GM23248 (cell line): ENCODE measurements at places on chromosomes 6 and 20. TPM values are rescaled to one million over a fixed set of nuclear protein-coding genes. Genes with fewer than 3 reads are reported as not detected.

Gene PDE10A
- total RNA-seq, result under 0.01 and 0.11 TPM in 2 replicates

GRCh38 chr6:36973647-36974046 is 12.3 kb downstream of the MTCH1 start:
- no peak for DNase-seq

Gene CCN5
- 24.5 and 47.3 TPM in 2 replicates for total RNA-seq

DNA sequence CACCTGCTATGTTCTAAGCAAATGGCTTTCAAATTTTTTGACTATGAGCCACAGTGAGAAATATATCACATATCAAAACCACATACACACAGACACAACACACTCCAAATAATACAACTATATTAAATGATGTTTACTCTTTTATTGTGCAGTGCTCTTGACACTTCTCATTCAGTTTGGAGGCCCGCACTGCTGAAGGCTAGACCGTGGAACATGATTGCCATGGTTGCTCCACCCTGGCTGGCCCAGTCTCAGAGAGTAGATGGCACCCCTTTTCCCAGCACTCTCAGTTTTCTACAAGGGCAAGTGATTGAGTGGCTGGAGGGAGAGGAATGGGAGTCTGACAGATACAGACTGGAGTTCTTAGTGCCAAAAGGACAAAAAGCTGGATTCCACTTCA is 86.9 kb downstream of the SH3BGRL2 start:
- DNase-seq, result no peak

- DNase-seq, result no peak
Measured at GRCh38 chr20:37737826-37738420, 44.1 kb downstream of the CTNNBL1 start.

GRCh38 chr20:45368221-45368980 is 5.4 kb downstream of the SYS1 start:
- no peak for DNase-seq

DNA sequence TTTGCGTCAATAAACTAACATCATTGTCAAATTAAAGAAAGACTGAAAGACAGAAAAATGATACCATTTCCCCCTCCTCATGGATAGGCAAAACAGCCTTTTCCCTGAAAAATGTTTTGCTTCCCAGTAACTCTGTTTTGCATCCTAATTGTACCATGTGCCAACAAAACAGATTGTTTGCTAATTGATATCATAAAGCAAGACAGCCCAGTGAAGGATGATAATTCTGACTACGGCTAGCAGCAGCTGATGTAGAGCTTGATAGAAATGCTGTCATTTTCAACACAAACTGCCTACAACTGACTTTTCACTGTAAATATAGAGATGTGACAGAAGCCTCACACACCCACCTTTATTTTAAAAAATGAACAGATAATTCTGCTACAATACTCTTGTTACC is 1061.6 kb downstream of the HACE1 start:
- no peak for DNase-seq

DNA sequence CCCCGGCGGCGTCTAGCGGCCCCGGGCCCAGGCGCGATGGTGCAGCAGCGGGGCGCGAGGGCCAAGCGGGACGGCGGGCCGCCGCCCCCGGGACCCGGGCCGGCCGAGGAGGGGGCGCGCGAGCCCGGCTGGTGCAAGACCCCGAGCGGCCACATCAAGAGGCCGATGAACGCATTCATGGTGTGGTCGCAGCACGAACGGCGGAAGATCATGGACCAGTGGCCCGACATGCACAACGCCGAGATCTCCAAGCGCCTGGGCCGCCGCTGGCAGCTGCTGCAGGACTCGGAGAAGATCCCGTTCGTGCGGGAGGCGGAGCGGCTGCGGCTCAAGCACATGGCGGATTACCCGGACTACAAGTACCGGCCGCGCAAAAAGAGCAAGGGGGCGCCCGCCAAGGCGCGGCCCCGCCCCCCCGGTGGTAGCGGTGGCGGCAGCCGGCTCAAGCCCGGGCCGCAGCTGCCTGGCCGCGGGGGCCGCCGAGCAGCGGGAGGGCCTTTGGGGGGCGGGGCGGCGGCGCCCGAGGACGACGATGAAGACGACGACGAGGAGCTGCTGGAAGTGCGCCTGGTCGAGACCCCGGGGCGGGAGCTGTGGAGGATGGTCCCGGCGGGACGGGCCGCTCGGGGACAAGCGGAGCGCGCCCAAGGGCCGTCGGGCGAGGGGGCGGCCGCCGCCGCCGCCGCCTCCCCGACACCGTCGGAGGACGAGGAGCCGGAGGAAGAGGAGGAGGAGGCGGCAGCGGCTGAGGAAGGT is 715 bp downstream of the SOX12 start:
- peak; percentile 84 for DNase-seq

DNA sequence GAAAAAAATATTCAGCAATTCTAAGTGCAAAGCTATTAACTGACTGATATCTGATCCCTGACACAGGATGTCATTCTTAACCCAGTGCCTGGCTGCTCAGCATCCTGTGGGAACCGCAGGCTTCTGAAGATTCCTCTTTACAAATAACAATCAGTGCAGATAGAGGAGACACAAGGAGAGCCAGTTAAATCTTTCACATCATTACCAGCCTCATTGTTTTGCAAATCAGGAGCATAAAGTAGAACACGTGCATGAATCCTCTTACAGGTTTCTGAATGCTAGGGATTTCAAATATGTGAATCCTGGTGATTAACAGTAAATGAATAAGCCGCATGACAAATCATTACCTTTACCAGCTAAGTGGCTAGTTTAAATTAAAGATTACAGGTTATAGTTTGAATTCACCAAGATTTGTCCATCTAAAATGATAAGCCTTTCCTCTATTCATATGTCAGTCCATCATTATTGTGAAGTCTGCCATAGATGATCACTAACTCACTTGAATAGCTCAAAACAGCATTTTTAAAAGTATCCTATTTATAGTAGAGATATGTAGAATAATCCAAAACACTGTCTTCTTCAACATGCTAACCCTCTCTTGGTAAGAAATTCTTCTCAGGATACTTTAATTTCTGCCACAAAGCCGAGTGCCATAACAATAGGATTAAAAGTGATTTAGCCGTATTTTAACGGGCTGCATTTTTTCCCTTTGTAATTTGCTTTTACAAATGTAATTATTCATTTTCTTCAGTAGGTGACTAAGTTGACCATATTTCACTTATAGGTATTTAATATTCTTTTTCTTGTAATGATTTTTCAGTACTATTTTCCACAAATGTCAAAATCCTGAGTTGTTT is 367.3 kb upstream of the EPHA7 start:
- DNase-seq, result no peak

Gene TNF
- total RNA-seq, result not detected in 2 replicates

GRCh38 chr20:50101281-50101680 is 11.7 kb downstream of the UBE2V1 start:
- no peak for DNase-seq

DNA sequence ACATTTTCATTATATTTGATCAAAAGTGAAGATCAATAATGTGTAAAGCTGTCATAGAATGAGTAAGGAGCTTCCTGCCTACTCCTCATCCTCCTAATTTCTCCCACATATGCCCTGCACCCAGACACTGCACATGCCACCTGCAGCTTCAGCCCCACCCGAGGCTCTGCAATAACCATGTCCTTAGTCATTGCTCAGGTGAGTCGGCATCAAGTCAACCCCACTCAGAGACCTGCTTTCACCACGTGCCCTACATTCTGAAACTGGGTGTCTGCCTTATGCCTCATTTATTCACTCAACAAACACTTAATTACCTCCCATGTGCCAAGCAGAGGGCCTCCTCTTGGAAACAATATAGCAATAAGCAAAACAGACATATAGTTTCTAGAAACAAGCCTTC is 15.4 kb upstream of the TNFAIP3 start:
- DNase-seq, result no peak

DNA sequence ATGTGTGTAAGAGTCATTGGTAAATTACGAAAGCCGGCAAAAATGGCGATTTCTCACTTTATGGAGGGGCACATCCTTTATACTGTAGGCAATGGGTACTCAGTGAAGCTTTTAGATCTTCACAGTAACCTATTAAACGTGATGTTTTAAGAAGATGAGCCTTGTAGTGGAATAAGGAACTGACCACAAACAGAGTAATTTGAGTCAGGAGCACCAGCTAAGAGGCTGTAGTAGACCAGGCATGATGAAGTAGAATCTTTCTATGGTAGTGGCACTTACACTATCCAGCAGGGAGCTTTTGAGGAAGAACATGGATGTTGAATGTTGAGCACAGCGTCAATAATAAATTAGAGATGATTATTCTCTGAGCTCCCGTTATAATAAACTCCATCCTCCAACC is 65.9 kb downstream of the HIVEP2 start:
- no peak for DNase-seq

Gene TREM2
- total RNA-seq, result not detected in 2 replicates

- DNase-seq, result no peak
Measured at GRCh38 chr6:21420146-21420878, 173.2 kb upstream of the SOX4 start.

Gene PGM3
- total RNA-seq, result 74.4 and 89.0 TPM in 2 replicates

Gene C6orf52
- total RNA-seq, result not detected in 2 replicates

- DNase-seq, result no peak
Measured at GRCh38 chr6:158063736-158064135, 82.1 kb downstream of the SYNJ2 start.

Gene LTB
- not detected in 2 replicates for total RNA-seq

Gene ATRN
- 33.9 and 38.7 TPM in 2 replicates for total RNA-seq

- peak; percentile 15 for DNase-seq
Measured at GRCh38 chr20:3313683-3314065, 74.7 kb upstream of the SLC4A11 start.

DNA sequence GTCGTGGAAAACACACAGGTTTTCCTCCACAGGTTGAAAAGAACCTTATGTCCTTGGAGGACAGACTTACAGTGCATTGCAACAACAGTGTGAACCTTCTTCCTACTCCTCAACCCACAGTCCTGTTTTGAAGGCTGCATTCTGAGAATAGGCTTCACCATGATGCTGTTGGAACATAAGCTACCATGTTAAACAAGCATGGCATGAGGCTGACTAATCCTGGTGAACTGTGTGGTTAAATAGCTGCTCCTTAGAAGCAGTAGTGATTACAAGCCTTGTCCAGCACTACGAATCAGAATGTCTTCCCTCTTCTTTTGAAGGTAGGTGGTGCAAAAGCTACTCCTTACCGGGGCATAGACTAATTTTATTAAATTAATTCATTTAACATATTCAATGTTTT is 368.5 kb upstream of the EPHA7 start:
- DNase-seq, result peak; percentile 60

GRCh38 chr6:157088841-157089240 is 234.5 kb downstream of the TMEM242 start:
- DNase-seq, result no peak

Gene FAM83C
- not detected in 2 replicates for total RNA-seq

Gene HACE1
- total RNA-seq, result 13.3 and 38.2 TPM in 2 replicates

Gene SOBP
- total RNA-seq, result 0.97 and 1.9 TPM in 2 replicates

Gene VSTM2L
- total RNA-seq, result 6.2 and 9.2 TPM in 2 replicates

Gene DSP
- total RNA-seq, result 108 and 110 TPM in 2 replicates

DNA sequence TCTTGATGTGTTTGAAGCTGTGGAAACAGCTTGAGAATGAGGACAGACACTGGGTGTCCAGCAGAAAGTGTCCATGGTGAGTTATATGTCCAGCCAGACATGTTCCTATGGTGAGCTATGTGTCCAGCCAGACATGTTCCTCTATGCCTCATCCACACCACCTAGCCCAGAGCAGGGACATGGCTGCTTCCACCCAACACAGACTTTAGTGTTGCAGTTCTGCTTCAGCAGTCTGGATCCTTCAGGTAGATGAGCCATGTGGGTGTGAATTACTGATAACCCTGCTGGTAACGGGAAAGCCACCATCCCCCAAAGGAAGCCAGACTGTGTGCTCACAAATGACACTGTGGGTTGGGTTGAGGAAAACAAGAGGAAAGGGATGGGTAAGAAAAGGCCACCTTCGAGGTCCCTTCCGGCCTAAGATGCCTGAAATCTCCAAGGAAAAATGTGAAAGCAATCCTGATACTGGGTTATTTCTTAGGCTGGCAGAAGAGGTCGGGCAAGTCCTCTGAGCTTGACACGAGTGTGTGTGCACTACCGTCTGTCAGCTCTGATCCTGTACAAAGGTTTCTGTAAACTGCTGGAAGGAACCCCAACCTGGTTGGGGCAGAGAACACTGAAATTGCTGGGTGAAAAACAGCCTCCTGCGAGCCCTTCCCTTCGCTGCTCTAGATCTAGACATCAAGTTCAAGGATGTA is 77.8 kb downstream of the NINL start:
- DNase-seq, result no peak

- DNase-seq, result peak; percentile 12
Measured at GRCh38 chr6:126812651-126813050, 305.8 kb upstream of the RSPO3 start.

DNA sequence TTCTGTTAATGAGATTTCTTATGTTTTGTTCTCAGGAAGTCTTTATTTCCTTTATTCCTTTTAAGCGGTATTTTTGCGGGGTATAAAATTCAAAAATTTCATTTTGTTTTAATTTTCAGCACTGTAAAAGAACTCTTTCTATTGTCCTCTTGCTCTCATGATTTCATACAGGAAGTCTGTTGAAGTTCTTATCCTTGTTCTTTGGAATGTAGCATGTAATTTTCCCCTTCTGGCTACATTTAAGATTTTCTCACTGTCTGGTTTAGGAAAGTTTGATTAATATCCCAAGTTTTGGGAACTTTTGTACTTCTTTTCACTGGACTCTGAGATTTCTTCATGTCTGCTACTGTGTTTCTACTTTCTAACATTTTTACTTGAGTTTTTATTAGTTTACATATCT is 581.4 kb upstream of the GJE1 start:
- DNase-seq, result peak; percentile 6

DNA sequence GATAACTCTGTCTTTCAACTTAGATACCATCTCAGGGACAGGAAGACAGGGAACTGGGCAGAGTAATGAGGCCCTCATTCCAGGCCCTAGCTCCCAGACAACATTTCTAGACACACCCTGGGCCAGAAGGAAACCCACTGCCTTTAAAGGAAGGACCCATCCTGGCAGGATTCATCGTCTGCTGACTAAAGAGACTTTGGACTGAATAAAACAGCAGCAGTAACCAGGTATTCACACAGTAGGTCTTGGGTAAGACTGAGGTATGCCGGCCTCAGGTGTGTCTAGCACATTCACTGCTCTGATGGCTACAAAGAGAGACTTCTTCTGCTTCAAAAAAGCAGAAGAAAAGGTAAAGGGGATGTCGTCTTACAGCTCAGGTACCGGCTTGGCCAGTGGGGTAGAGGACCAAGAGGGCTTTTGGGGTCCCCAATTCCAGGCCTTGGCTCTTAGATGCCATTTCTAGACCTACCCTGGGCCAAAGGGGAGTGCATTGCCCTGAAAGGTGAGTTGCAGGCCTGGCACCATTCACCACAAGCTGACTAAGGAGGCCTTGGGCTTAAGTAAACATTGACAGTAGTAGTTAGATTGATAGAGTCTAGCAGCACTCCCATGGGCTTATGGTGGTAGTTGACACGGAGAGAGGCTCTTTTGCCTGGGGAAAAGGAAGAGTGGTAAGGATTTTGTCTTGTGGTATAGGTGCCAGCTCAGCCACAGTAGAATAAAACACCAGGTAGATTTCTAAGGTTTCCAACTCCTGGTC is 13.4 kb downstream of the SNX14 start:
- DNase-seq, result no peak

DNA sequence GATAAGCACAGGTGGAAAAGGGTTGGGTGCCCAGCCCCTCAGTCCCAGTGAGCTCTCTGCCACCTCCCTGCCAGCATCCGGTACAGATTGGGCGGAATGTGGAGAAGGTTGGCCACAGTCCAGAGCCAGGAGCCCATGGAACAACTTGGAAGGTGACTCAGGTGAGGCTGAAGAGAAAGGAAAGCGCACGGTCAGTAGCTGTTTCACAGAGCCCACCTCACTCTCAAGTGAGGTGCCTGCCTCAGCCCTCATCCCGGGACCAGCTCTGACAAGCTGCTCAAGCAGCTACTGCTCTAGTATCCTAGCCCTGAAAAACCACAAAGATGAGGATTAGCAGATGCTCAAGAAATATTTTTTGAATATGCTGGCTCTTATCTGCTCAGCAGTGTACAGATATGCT is 1.1 kb upstream of the MMP24OS start:
- DNase-seq, result peak; percentile 26

Gene PRRC2A
- 46.0 and 50.5 TPM in 2 replicates for total RNA-seq
